ENCODE measurements at places on chromosomes 5 and 9. TPM values are rescaled to one million over a fixed set of nuclear protein-coding genes. Genes with fewer than 3 reads are reported as not detected.

The OR1J4 gene
- total RNA-seq: not detected

The ORM2 gene
- 2.4 TPM for total RNA-seq

The MYMK gene
- total RNA-seq: not detected

The CENPP gene
- total RNA-seq: 6.2 TPM

The SLC6A18 gene
- total RNA-seq: not detected

The SARDH gene
- 0.57 TPM for total RNA-seq

The ST8SIA4 gene
- 14.0 TPM for total RNA-seq

The ARSB gene
- total RNA-seq: 24.8 TPM

The PCDHGA6 gene
- 3.4 TPM for total RNA-seq

The TMEM215 gene
- not detected for total RNA-seq

The NPR2 gene
- 15.8 TPM for total RNA-seq

The FAF2 gene
- total RNA-seq: 21.9 TPM

The PCDHGB3 gene
- total RNA-seq: 1.5 TPM

The ANKRD18A gene
- 0.22 TPM for total RNA-seq

The ERBIN gene
- total RNA-seq: 119 TPM

The CAVIN4 gene
- 0.44 TPM for total RNA-seq

The SEMA6A gene
- 18.3 TPM for total RNA-seq

The RPL7A gene
- 1,241 TPM for total RNA-seq

The ISOC1 gene
- 27.0 TPM for total RNA-seq

The FOXD4L5 gene
- not detected for total RNA-seq

The CDC20B gene
- total RNA-seq: not detected

The MTAP gene
- 22.8 TPM for total RNA-seq

The ZSWIM6 gene
- 9.2 TPM for total RNA-seq

The PHYHD1 gene
- 36.8 TPM for total RNA-seq

The SPINK6 gene
- not detected for total RNA-seq

The SLC25A2 gene
- total RNA-seq: 1.1 TPM

The ELL2 gene
- 308 TPM for total RNA-seq

Data from subcutaneous adipose tissue (tissue), 4 donors.